ENCODE measurements at places on chromosomes 3 and 15.

- no peak for DNase-seq
These were observed 63.6 kb downstream of the SCN5A start for GRCh38 chr3:38585791-38586420.

GRCh38 chr3:131216801-131217200, 164.8 kb upstream of the NUDT16 start:
- no peak for DNase-seq

DNA sequence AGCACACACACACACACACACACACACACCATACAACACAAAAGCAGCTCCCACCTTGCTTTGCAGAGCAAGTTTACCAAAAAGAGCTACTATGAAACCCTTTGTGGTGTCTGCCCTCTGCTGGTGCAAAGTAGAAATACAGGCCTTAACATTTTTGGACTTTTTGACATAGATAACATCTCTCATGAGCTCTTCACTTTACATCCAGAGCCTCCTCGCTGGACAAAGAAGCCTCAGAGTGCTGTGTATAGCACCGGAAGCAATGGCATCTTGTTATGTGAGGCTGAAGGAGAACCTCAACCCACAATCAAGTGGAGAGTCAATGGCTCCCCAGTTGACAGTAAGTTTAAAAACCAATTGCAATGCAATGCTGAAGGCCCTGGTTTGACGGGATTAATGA, 157.9 kb downstream of the CHL1 start:
- DNase-seq, result peak; percentile 13

- DNase-seq, result no peak
These were observed 87.0 kb upstream of the ALDH1L1 start for GRCh38 chr3:126267169-126267975.

DNA sequence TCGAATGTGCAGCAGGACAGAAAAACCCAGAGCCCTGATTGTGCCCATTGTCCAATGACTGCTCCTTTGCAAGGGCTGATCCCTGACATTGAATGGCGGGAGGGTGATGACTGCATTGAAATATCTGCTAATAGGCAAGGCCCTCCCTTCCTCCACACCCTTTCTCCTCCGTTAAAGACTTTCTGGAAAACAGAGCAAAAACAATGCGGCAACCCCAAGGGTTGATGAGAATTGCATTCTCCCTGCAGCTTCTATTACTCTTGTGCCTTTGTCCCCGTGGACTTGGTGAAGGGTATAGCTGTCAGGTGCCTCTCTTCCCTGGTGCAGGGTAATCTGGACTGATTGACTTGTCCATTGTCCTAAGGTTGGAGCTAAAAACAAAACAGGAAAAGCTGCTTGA, 71.8 kb downstream of the THSD4 start:
- no peak for DNase-seq

DNA sequence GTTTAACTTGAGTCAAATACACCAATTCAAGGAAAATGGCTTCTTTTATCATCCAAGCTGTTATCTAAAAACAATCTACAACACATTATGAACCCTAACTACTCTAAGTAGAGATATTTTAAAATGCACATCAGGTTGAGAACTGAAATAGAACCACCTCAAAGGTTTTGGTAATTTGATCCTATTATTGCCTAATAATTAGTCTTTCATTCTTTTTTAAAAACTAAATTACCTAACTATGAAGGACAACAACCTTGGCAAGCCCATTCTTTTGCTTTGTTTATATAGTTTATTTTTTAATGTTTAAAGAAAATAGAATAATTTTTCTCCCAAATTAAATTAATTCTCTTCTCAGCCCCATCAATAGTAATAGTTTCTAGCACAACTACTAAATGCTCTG, 61.1 kb upstream of the PPIB start:
- no peak for DNase-seq

DNA sequence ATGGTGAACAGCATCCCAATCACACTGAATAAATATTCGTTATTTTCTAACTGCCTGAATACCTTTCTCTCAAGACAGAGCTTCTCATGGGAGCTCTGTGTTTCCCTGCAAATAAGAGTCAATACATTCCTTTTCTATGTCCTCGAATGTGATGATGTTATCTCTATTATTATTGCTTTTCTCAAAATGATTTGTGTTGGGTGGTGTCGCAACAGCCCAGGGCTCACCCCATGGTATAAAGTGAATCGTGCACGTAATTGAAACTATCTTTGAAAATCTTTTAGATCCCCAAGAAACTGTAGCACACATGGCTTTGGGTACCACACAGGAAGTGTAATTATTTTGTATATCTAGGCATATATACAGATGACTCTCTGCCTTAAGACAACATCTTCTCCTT, 190.6 kb upstream of the LRTM1 start:
- DNase-seq, result no peak

GRCh38 chr3:186382217-186382885, 20.3 kb upstream of the DGKG start:
- no peak for DNase-seq

- no peak for DNase-seq
These were observed 55.8 kb downstream of the HEG1 start for GRCh38 chr3:124999897-125000435.
